Activated CD8-positive, alpha-beta memory T cell treated with anti-CD3 and anti-CD28 coated beads for 48 hours (primary cell): ENCODE measurements at places on chromosomes 2 and 18.

- no peak for DNase-seq
Measured at GRCh38 chr2:44429034-44429433, 67.3 kb downstream of the CAMKMT start.

GRCh38 chr2:100627330-100628300 is 64.8 kb downstream of the PDCL3 start:
- no peak for DNase-seq

DNA sequence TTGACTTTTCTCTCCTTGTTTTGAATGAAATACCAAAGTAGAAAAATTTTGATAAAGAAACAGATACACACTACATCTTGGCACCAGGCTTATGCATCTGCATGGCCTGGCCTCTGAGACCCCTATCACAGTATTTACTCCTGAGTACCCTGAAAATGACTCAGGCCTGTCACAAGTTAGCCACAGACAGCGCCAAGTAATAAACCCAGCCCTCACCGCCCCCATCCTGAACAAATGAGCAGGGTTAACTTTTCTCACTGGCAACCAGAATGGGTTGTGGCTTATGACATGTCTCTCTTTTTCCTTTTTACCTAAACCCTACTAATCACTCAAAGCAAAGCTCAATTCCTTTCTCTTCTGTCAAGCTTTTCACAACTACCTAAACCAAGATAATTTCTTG is 35.3 kb downstream of the SPRED2 start:
- DNase-seq: no peak

GRCh38 chr2:238313289-238313990 is 6.9 kb upstream of the TRAF3IP1 start:
- DNase-seq: no peak

- no peak for DNase-seq
Measured at GRCh38 chr18:3350566-3351527, 88.9 kb downstream of the MYL12B start.

GRCh38 chr18:32769586-32770053 is 3.2 kb downstream of the KLHL14 start:
- DNase-seq: no peak

GRCh38 chr18:48376406-48376805 is 32.8 kb downstream of the ZBTB7C start:
- DNase-seq: no peak

DNA sequence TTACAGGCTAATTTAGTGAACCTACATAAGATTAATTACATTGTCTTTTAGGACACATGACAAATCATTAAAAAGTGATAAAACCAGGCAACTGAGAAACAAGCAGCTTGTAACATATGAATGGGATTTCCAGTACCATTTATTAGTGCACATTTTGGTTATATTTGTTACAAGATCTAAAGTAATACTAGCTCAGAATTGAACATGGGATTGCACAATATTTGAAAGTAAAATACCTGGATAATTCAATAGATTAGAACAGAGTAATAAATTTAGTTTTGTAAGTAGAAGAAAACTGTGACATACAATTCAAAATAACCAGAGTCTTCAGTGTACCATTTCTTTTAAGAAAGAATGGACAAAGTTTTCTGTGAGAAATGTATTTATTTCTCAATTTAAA is 1400.7 kb upstream of the ACVR2A start:
- DNase-seq: no peak

DNA sequence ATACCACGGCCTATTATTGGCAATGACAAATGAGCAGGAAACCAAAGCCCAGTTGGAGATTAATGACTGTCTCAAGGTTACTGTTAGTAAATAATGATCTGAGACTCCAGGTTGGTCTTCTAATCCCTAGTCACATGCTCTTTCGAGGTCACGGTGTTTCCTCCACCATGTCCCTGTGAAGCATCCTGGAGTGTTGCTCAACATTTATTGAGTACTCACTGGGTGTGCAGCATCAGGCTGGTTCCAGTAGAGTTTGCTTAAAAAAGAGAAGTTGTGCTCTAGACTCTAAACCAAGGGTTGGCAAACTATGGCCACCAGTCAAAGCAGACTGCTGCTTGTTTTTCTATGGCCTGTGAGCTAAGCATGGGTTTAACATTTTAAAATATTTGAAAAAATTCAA is 263.8 kb upstream of the ATP5MC3 start:
- DNase-seq: no peak

GRCh38 chr2:100106460-100106859 is 35.9 kb downstream of the AFF3 start:
- no peak for DNase-seq

DNA sequence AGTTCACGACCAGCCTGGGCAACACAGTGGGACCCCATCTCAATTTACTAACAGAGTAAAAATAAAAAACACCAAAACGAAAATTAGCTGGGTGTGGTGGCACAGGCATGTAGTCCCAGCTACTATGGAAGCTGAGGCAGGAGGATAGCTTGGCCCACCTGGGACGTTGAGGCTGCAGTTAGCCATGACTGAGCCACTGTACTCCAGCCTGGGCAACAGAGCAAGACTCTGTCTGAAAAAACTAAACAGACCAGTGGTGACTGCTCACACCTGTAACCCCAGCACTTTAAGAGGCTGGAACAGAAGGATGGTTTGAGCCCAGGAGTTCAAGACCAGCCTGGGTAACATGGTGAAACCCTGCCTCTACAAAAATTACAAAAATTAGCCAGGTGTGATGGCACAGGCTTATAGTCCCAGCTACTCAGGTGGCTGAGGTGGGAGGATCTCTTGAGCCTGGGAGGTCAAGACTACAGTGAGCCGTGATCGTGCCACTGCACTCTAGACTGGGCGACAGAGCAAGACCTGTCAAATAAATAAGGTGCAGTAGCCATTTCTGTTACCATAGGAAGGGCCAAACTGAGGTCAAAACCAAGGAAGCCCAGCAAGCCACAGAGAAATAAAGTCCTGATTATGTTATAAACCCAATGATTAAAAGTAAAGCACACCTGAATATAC is 14.0 kb downstream of the USP34 start:
- DNase-seq: no peak

GRCh38 chr2:80141007-80141726 is 163.4 kb downstream of the LRRTM1 start:
- DNase-seq: no peak

GRCh38 chr2:126241411-126241810 is 414.5 kb upstream of the GYPC start:
- no peak for DNase-seq

GRCh38 chr2:218378053-218378452 is 4.0 kb upstream of the SLC11A1 start:
- DNase-seq: no peak

- DNase-seq: no peak
Measured at GRCh38 chr2:186820303-186820702, 28.7 kb downstream of the ZSWIM2 start.

DNA sequence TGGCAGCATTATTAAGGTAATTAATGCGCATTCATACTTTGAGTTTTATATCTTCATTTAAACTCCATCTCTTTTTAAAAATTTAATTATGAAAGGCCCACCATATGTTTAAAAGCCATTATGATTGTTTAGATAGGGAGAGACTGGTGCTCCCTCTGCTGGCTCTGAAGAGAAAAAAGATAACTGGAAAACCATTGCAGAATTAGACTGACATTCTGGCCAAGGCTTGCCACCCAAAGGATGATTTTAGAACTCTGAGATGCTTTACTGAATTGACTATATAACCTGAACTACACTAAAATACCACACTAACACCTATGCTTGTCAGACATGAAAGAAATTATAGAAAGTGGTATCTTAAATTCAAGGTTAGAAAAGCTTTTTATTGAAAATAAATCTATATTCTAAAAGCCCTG is 127.6 kb upstream of the SPOPL start:
- no peak for DNase-seq

DNA sequence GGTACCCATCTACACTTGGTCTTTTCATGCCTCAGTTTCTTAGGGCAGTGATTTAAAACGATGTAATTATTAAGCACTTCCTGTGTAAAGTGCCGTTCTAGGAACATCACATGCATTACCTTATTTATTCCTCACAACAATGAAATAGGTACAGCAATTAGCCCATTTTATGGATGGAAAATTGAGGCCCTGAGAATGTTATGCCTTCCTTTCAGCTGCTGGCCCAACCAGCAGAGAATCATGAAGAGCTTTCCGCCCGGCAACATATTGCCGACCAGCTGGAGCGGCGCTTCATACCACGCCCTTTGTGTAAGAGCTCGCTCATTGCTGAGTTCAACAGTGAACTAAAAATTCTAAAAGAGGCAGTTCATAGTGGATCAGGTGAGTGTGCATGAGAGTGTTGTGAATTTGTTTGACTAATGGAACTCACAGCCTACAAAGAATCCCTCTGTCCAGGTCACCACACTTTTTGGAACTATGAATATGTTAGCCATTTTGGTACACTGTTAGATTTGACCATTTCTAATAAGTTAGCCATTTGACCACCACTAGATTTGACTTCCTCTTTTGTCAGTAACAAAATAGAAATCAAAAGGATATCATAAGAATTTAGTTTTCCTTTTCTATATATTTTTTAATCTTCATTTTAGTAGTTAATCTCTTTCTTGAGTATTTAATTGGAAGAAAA is 25.6 kb upstream of the RPE start:
- DNase-seq: no peak

- DNase-seq: no peak
Measured at GRCh38 chr2:68974946-68975665, 670 bp downstream of the GKN1 start.

GRCh38 chr2:224837558-224837957 is 121.4 kb upstream of the CCDC195 start:
- no peak for DNase-seq

GRCh38 chr2:7673101-7673500 is 755.9 kb downstream of the RNF144A start:
- DNase-seq: no peak

- no peak for DNase-seq
Measured at GRCh38 chr18:79069717-79070151, 540 bp downstream of the ATP9B start.

DNA sequence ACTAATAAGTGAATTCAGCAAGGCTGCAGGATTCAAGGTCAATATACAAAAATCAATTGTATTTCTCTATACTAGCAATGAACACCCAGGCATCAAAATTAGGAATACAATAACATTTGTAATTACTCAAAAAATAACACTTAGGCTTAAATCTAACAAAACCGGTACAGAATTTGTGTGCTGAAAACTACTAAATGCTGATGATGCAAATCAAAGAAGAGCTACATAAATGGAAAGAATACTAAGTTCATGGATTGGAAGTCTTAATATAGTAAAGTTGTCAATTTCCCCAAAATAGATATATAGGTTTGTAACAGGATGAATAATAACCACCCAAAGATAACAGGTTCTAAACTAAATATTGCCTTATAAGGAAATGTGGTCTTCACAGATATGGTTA is 286.5 kb downstream of the ALK start:
- DNase-seq: no peak

GRCh38 chr2:45993476-45993991 is 303.7 kb upstream of the EPAS1 start:
- peak; percentile 18 for DNase-seq

DNA sequence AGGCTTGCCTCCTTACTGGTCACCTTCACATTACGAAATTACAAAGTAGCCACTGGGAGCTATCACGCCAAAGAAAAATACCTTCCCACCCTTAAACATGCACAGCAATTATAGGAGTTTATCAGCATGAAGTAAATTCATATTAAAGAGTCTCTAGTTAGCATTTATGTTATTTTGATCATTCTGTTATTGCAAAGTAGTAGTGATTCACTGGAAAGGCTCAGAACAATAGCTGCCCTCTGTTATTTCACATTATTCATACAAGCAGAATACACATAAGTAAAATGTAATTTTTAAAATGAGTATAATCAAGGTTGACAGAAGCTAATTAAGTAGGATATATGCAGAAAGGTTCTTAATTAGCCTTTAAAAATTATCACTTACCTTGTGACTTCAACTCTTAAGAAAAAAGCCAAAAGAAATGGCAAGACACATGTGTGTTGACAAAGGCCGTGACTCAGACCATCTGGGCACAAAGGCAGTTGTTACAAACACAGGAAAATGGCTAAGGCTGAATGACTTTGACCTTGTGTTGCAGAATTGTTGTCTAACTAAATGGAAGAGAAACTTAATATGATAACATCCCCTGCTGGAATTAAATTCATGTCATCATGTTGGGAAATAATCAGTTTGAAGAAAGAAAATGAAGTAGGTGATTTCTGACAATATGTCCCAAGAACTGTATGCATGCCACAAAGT is 108.3 kb downstream of the ARL6IP6 start:
- no peak for DNase-seq

- no peak for DNase-seq
Measured at GRCh38 chr2:98416383-98417159, 28.1 kb upstream of the INPP4A start.

GRCh38 chr2:222920657-222921186 is 59.9 kb downstream of the ACSL3 start:
- no peak for DNase-seq

GRCh38 chr2:19312949-19313348 is 45.5 kb downstream of the OSR1 start:
- DNase-seq: no peak

GRCh38 chr2:17296686-17297085 is 221.6 kb downstream of the RAD51AP2 start:
- no peak for DNase-seq

DNA sequence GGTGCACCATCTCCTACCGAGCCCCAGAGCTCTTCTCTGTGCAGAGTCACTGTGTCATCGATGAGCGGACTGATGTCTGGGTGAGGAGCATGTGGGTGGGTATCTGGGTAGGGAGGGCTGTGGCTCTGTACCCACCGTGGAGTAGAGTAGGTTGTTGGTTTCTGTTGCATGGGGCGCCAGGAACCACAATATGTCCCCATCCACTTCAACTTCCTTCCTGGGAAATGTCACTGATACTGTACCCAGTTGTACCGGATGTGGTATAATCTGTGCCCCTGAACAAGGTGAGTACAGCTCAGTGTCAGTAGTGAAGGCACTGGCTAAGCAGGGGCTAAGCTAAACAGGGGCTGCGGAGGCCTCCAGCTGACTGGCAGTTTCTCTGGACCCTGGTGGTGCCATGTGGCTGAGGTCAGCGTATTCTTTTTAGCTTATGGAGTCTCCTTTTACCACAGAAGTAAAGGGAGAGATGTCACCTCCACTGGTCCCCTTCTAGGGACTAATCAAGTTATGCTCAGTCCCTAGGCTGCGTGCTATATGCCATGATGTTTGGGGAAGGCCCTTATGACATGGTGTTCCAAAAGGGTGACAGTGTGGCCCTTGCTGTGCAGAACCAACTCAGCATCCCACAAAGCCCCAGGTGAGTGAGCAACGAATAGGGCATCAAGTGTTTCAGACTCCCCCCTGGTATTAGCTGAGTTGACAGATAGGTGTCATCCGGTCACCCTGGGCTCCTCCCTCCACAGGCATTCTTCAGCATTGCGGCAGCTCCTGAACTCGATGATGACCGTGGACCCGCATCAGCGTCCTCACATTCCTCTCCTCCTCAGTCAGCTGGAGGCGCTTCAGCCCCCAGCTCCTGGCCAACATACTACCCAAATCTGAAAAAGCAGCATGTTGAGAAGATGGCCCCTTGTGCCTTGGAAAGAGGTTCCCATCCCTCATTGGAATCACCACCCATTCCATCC is 2.7 kb downstream of the STK16 start:
- no peak for DNase-seq
